ENCODE measurements at places on chromosomes 3 and 15.

DNA sequence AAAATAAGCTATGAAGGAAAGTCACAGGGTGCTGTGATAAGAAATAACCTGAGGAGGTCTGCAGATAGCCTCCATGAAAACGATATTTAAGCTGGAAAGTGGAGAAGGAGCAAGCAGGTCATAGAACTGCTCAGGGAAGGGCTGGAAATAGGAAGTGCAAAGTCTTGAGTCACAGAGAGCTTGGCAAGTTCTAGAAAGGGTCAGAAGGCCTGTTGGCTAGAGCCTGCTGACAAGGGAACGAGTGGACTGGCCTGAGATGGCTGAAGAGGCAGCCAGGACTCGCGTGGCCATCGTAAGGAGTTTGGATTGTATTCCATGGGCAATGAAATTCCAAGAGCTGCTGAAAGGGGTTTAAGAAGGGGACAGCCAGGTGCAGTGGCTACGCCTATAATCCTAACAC lies 64.7 kb upstream of the IL12A start:
- DNase-seq = no peak

DNA sequence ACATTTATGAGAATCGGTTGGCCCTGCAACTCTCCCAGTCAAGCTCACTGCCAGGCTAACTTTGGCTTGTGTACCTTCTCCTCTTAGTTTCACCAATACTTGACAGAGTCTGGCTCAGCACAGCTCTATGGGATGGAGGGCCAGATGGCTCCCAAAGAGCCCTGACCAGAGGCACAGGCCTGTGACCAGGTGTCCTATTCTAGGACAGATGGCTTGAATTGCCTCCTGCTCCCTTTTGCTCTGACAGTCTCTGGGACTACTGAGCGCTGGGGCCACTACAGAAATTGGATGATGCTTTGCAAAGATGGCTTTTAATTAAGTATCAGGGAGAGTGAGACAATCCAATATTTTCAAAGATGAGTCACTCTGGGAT lies 10.3 kb upstream of the ARID3B start:
- no peak for DNase-seq

DNA sequence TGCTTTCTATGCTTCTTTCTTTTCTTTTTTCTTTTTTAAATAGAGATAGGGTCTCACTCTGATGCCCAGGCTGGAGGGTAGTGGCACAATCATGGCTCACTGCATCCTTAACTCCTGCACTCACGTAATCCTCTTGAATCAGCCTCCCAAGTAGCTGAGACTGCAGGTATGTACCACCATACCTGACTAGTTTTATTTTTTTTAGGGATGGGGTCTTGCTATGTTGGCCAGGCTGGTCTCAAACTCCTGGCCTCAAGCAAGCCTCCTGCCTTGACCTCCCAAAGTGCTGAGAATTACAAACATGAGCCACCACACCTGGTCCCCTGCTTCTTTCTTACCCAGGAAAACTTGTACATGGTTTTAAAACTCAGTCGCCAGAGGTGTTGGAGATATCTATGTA lies 24.2 kb upstream of the HDC start:
- no peak for DNase-seq

DNA sequence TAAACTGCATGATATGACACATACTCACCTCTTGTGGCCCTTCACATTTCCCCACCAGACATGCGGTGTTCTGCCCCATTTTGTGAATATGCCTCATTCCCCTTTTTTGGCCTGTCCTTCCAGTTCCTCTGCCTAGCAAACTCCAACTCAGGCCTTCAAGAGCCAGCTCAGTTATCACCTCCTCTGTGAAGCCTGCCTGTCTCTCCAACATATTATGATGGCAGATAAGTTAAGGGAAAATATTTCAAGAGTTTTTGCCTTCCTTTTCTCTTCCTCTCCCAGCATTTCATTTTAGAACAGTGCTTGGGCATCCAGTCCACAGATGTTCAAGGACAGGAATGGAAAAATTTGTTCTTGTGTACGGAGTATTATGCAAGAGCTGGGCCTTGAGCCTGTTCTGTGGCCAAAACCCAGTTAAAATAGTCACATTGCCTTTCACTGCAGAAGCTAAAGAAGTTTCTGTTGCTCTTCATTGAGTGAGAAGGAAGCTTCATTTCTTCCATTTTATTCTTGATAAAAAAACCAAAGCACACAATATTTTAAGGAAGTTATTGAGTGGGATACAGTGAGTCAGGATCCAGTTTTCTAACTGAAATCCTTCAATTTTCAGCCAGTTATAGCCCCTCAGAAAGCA lies 192.0 kb downstream of the GHSR start:
- no peak for DNase-seq

- no peak for DNase-seq
These were observed 12.9 kb downstream of the WNT5A start for GRCh38 chr3:55474213-55474632.

- no peak for DNase-seq
These were observed 78.3 kb upstream of the PPP2R3A start for GRCh38 chr3:135887220-135887619.

- no peak for DNase-seq
These were observed 264.7 kb downstream of the FHIT start for GRCh38 chr3:60986552-60986951.

DNA sequence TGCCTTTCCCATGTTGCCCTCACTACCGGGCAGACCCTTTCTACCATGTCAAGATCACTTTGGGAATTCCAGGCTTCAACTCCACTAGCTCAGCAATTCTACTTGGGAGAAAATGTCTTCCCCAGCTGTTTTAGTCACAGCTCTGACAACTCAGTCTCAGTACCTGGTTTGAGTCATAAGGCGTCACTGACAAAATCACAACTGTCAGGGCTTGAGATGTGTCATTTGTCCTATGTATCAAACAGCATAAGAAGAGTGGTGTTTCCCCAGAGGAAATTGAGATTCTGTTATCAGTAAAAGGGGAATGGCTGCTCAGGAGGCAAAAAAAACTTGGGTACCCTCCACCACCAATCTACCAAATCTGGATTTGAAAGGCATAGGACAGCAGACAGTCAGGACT lies 594.9 kb upstream of the SUCLG2 start:
- DNase-seq = no peak

- DNase-seq = no peak
These were observed 54.5 kb upstream of the VGLL3 start for GRCh38 chr3:87045473-87045872.

DNA sequence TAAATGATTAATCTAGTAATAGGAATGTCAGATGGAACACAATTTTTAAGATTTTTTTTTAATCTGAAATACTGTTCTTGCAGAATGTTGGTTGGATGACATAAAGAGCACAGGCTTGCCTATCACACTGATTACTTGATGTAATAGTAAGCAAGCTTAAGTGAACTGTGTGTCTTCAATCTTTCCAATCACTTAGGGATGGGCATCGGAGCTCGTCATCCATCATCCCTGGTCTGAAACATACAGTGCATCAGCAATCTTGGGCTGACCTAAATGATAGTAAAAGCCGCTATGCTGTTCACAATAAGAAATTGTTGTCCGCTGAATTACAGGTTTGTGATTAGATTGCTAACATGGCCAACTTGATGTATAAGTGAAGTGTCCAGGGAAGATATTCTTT lies 195.8 kb downstream of the WDR72 start:
- DNase-seq = no peak

GRCh38 chr15:82829234-82829633 lies 19.8 kb downstream of the WHAMM start:
- no peak for DNase-seq

DNA sequence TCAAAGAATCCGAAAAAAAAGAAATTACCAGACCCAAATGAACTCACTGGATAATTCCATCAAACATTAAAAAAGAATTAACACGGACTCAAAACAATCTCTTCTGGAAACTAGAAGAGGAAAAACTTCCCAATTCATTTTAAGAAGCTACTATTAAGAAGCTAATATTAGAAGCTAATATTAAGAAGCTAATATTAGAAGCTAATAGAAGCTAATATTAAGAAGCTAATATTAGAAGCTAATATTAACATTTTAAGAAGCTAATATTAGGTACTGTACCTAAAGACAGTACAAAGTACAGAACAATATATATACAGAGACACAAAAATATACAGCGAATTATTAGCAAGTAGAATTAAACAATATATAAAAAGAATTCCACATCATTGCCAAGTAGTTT lies 35.9 kb downstream of the HERC2 start:
- DNase-seq = no peak

GRCh38 chr3:108447096-108447847 lies 63.1 kb downstream of the MYH15 start:
- no peak for DNase-seq

GRCh38 chr3:37301980-37302708 lies 127.8 kb upstream of the LRRFIP2 start:
- no peak for DNase-seq

DNA sequence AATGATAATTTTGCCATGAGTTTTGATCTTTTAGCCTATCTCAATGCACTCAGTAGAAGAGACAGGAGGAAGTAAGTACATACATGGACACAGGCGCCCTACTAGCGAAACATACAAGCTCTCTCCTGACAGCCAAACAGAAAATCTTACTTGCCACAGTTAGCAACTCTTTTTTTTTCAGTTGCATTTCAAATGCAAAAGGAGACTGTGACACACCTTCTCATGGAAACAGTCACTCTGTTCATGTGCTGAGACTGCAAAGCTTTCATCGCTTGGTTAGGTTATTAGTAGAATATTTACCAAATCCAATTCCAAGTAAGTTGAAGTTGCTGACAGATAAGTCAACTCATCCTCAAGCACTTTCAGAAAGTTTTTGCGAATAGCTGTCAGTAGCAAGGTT lies 223.3 kb downstream of the FOXP1 start:
- no peak for DNase-seq

DNA sequence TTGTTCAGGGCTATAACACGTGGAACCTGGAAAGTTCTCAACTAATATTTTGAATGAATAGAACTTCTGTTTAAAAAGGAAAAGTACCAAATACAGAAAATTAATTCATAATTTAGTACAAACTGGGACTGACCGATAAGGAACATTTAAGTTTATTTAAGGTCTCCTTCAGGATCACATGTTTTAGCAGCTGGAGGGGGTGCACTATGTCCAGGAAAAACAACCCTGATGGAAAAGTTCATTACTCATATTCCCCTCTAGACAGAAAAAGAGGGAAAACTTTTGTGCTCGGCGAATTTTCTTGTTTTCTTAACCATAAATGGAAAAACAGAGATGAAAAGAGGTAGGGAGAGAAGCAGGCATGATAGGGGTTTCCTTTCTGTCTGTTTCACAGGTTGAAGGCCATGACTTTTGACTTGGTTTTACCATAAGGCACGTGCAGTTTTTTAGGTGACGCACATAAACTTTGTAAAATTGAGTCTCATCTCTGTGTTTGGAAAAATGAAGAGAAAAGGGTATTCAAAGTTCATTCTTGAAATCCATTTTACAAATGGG lies 26.5 kb downstream of the FRMD4B start:
- no peak for DNase-seq

DNA sequence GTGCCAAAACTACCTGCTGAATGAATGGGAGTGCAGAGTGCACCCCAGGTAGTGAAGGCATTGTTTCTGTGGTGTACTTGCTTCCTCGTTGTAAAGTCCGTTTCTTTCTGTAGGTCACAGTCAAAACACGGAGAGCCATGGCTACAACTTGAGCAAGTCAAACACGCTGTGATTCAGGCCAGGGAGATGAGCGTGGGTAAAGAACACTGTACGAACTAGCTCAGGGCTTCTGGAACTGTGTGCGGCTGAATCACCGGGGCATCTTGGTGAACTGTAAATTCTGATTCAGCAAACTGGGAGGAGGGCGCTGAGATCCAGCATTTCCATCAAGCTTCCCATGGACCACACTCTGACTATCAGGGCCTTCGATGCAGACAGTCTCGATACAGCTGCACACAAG lies 5.0 kb upstream of the TNK2 start:
- no peak for DNase-seq

DNA sequence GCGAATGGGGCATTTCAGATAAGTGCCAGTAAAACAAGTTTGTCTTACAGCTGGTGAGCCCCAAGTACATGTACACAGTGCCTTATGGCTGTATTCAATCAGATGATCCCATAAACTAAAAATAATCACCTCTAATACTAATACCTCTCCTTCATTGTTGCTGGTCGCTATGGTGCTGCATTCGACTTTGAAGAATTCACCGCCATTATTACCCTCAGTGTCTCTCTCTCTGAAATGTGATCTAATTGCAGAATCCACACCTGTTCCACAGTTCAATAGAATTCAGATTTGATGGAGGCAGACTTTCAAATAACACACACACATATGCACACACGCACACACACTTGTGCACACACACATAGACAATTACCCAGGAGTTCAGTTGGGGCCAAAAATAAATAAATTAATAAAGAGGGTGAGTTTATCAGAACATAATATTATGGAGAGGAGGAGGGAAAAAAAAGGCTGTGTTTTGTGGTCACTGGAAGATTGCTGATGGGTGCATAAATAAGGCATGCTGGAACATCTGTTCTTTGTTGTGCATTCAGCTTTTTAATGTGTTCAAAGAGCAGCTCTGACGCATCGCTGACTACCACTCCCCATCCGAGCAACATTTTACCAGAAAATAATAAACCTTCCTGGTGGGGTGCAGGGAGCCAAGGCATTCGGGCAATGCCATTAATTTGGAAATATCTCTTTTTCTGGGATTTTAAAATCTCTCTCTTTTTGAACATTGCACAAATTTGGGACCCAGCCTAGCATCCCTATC lies 235.7 kb downstream of the SATB1 start:
- DNase-seq = no peak

DNA sequence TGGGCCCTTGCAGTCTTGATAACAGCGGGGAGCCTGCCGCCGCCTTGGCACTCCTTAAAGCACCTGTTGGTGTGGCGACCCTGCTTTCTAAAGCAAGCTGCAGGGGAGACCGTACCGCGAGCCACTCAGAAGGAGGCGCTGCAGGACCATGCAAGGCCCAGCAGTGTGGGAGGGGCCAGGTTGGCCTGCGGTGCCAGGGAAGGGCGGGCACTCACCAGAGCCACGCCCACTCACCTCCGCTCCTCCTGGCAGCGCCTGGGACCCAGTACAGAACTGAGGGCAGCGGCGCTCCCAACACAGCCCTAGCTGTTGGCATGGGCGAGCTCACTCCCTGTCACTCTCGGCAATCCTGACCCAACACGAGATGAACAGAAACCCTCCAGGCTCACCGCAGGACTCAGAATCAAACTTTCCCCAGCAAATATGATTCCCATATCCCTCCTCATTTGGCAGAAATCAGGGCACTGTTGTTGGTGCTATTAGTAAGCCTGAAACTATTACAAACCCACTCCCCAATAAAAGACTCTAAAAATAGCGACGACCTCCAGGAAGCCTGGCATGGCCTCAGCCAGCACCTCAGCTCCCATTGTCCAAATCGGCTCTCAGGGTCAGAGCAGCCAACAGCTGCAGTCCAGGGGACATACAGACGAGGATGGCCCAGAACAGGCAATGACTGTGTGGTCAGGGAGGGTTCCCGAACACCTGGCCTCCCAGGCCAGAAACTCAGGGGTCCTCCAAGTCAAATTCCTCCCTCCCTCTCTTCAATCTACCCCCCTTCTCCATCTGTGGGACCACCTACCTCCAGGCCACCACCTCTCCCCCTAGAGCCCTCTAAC lies 77.2 kb downstream of the TBC1D2B start:
- DNase-seq = peak; percentile 91

- no peak for DNase-seq
These were observed 19.6 kb downstream of the DUOX2 start for GRCh38 chr15:45094358-45094730.

GRCh38 chr15:29822684-29823459 lies 604 bp upstream of the TJP1 start:
- DNase-seq = no peak

GRCh38 chr15:64216730-64217428 lies 54.1 kb upstream of the PPIB start:
- DNase-seq = no peak

Data from T47D (cell line).